ENCODE measurements at places on chromosomes 12 and 14.

DNA sequence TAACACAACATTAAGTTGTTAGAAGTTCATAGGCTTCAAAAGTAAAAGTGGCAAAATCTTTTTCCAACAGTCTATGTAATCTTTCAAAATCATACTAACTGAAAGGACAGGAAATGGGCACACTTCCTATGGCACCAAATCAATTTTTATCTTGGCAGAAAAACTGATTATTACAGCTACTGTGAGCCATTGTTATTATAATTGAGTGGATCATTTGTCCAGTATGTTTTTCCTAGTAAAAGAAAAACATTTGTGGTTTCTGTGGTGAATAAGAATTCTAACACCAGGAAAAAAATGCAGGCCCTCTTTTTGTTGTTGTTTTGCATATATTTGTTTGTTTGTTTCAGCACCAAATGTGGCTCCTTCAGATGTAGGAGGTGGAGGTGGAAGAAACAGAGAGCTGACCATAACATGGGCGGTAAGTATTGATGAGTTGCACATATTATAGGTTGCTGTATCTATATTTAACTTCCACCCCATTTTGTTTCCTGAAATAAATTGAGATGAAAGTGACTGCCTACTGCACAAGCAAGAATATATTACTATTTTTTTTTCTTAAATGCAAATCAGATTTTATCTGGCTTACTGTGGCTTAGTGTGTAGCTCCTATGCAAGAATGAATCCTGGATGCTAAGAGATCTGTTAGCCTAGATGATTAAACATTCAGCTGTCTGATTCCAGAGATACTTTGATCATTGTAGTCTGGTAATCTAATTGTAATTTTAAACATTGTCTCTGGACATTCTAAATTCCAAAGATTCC is 174.1 kb upstream of the PDZRN4 start:
- DNase-seq = no peak

GRCh38 chr14:103260629-103261124 is 73.4 kb upstream of the EIF5 start:
- no peak for DNase-seq

GRCh38 chr12:105967038-105967776 is 171.5 kb downstream of the NUAK1 start:
- DNase-seq = no peak

DNA sequence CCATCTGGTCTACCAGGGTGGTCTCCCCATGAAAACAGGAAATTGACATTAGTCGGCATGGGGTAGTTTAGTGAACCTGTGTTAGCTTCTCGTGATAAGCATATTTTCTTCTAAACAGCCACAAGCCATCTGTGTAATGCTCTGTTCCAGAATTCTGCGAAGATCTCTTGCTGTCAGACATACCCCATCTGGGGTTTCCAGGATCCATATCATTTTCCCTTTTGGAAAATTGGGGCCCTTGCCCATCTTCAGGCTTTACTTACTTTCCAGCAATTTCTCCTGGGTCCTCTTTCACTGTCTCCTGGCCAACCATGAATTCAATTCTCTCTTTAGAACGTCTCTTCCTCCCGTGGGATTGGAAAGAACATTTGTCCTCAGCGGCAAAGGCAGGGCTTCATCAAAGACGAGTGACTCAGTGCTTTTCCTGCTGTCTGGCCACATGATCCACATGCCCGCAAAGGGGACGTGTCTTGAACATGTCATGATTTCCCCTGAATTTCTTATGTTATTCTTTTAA is 21.4 kb upstream of the NCOR2 start:
- DNase-seq = peak; percentile 62

GRCh38 chr12:58347691-58348090 is 406.3 kb downstream of the ATP23 start:
- DNase-seq = no peak

Data from stimulated activated CD4-positive, alpha-beta T cell treated with anti-CD3 and anti-CD28 coated beads, Interleukin-15, amount 100 ng/mL, for 24 hours (primary cell).